A549 treated with CORT108297 at 1 μM for 4 hours (cell line): ENCODE measurements at places on chromosomes 7 and 10. TPM values are rescaled to one million over a fixed set of nuclear protein-coding genes. Genes with fewer than 3 reads are reported as not detected.

JAKMIP3 gene
- total RNA-seq, result 1.4 to 1.8 TPM (median 1.7 TPM) in 5 replicates

KCNMA1 gene
- 42.2 to 87.0 TPM (median 76.7 TPM) in 5 replicates for total RNA-seq

NPTX2 gene
- 0.06 to 0.12 TPM (median 0.11 TPM) in 4 of 5 replicates, not detected in the other for total RNA-seq

KLF14 gene
- total RNA-seq, result 0.03 to 0.07 TPM (median 0.05 TPM) in 3 of 5 replicates, not detected in the others

PLAC9 gene
- 0.15 TPM in 1 of 5 replicates, not detected in the others for total RNA-seq

SDK1 gene
- total RNA-seq, result 0.27 to 0.53 TPM (median 0.42 TPM) in 5 replicates
